ENCODE measurements at places on chromosomes 2 and 18. TPM values are rescaled to one million over a fixed set of nuclear protein-coding genes. Genes with fewer than 3 reads are reported as not detected.

DNA sequence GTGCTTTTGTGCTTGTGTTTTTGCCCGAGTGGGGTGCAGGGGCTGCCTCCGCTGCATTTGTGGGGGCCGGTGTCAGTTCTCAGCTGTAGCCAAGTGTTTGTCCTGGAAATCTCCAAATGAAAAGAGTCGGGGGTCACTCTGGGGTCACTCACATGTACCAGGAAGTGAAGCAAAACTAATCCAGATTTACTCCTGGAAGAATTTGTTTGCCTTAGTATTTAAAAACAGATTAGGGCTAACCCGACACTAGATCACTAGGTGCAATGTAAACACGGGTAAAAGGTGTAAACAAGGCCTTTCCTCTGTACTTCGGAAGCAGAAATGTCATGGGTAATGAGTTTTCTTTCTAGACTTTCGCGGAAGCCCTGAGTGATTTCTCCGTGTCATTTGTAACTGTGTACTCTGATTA lies 50.3 kb downstream of the GBX2 start:
- DNase-seq, result no peak

GRCh38 chr2:196335221-196335634 lies 163.8 kb upstream of the STK17B start:
- DNase-seq, result no peak

- DNase-seq, result no peak
These were observed 433.7 kb upstream of the SPRED2 start for GRCh38 chr2:65866148-65866547.

- DNase-seq, result no peak
These were observed 21.9 kb downstream of the CHMP3 start for GRCh38 chr2:86541334-86541733.

Gene MRO
- not detected for total RNA-seq

Gene CD207
- total RNA-seq, result 2.5 TPM

Gene SULT1C4
- total RNA-seq, result 12.0 TPM

Measured in uterus (tissue), 4 donors.